Panc1 (cell line): ENCODE measurements at places on chromosomes 1 and 21. TPM values are rescaled to one million over a fixed set of nuclear protein-coding genes. Genes with fewer than 3 reads are reported as not detected.

GRCh38 chr1:22607154-22607553 lies 29.3 kb upstream of the C1QA start:
- no peak for DNase-seq

GRCh38 chr1:78519446-78519845 lies 28.7 kb downstream of the PTGFR start:
- DNase-seq = no peak

DNA sequence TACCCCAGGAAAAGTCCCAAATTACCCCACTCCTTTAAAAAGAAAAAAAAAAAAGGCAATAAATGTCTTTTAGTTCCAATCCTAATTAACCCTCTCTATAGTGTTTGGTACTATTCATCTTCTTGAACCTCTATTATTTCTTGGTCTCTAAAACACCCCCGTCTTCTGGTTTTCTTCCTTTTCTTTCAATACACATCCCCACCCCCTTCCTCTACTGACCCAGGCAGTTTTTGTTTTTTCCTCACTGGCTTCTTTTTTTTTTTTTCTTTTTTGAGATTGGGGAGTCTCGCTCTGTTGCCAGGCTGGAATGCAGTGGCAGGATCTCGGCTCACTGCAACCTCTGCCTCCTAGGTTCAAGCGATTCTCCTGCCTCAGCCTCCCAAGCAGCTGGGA lies 26.1 kb downstream of the EGLN1 start:
- DNase-seq = no peak

GRCh38 chr1:7327849-7328248 lies 443.2 kb upstream of the VAMP3 start:
- no peak for DNase-seq

DNA sequence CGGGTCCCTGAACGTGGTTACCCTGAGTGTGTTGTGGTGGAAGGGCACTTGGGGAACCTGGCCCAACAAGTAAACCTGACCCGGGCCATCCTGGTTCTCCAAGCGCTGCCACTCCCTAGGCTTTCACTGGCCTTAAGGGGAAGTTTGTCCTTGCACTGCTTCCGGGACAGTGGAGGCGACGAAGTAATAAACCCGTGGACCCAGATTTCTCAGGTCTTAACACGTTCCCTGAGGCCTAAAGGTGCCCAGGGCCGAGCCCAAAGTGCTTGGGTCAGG lies 261 bp upstream of the CCDC24 start:
- no peak for DNase-seq

GRCh38 chr1:211714154-211714553 lies 38.7 kb upstream of the NEK2 start:
- no peak for DNase-seq

DISP1 gene
- total RNA-seq = 4.2 TPM

CSMD2 gene
- total RNA-seq = not detected

GBP6 gene
- not detected for total RNA-seq

APOBEC4 gene
- not detected for total RNA-seq

- no peak for DNase-seq
These were observed 308.4 kb upstream of the BEND5 start for GRCh38 chr1:49085079-49085478.

GRCh38 chr1:167273027-167273800 lies 52.5 kb downstream of the POU2F1 start:
- no peak for DNase-seq

DNA sequence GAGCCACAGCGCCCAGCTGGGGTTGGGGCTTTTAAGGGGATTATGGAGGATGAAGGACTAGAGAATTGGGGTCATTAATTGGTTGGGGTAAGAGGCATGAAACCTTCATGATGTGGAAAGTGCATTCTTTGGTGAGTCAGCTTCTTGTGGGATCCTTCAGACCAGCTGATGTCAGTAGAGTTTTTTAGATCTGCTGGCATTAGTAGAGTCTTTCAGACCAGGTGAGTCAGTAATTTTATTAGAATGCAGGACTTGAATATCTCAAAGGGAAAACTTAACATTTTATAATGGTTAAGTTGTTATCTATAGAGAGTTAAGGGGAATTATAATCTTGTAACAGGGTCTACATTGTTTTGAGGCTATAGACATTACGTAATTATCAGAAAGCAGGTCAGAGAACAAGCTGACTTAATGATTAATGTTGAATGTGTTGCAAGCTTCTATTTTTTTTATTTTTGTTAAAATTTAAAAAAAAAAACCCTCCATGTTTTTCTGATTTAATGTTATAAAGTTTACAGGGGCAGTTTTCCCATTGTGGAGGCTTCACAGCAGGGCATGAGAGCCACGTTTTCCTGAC lies 160.9 kb upstream of the FMN2 start:
- no peak for DNase-seq

- no peak for DNase-seq
These were observed 27.4 kb downstream of the MORC3 start for GRCh38 chr21:36347278-36347961.

CYP4Z1 gene
- not detected for total RNA-seq

C2CD4D gene
- total RNA-seq = 1.2 TPM

DNA sequence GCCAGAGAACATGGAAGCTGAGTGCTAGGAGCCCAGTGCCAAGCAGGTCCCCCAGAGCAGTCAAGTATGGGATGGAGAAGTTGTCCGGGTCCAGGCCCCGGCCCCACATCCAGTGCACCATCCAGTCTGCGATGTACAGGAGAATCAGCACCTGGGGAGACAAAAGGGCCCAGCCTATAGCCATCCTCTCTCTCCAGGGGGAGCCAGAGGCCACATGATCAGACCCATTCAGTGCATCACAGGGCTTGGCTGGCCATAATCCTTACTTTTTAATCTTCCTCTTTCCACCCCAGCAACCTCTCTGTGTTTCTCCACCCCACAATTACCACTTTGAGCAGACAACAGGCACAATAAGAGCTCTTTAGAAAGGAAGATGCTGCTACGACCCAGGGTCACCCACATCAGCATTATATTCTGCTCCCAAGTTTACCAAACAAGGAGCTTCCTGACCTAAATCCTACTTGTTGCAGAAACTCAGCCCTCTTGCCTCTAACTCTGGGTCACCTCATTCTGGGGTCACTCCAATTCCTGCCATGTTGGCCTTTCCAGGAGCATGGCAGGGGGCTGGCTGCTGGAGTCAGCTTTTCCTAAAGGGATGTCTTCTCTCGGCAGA lies 16.4 kb upstream of the RAB29 start:
- DNase-seq = peak; percentile 46

UBQLN4 gene
- total RNA-seq = 60.0 TPM

PSEN2 gene
- total RNA-seq = 33.3 TPM
